NCI-H226 (cell line): ENCODE measurements at places on chromosomes 11 and 22.

- no peak for DNase-seq
These were observed 49.1 kb downstream of the KIRREL3 start for GRCh38 chr11:126951465-126951864.

- DNase-seq = no peak
These were observed 3.1 kb downstream of the ASRGL1 start for GRCh38 chr11:62340269-62340901.

DNA sequence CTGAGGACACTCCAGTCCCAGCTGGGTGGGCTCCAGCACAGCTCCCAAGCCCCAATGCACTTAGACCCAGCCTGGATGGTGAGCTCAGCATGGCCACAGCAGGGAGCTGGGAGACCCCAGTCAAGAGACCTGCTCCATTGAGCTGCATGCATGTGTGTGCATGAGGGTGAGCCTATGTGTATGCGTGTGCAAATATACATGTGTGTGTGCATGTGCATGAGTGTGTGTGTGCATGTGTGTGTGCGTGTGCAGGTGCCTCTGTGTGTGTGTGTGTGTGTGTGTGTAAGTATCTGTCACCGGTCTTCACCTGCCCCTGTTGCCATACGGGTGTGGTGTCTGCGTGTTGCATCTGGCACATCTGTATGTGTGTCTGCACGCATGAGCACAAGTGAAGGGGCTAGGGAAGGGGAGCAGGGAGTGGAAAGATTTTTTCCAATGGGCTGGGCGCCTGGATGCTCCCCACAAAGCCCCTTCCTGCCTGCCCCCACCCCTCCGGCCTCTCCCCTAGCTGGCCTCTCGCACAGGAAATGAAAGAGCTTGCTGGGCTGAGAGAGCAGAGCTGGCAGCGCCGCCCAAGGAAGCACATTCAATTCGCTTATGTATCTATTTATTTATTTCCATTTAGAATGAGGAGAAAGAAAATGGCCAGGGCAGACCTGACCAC lies 4.1 kb downstream of the TSPAN32 start:
- DNase-seq = peak; percentile 7

DNA sequence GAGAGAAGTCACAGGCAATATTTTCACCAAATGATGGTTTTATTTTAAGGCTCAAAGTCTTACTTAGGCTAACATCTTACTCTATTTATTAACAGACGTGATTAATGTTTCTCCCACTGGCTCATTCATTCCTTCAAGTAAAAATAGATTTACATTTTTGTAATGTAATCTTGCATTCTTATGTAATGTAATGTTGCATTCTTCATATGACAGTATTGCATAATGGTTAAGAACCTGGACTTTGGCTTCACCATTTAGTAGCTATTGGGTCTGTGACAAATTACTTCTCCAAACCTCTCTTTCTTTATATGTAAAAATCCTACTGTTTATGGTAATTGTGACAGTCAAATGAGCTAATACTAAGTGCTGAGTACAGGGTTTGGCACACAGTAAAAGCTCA lies 3.3 kb upstream of the DIXDC1 start:
- DNase-seq = no peak

GRCh38 chr11:56543739-56544138 lies 682 bp upstream of the OR5M11 start:
- no peak for DNase-seq
